Muscle of leg (tissue), 16 donors: ENCODE measurements at places on chromosomes 6 and 20. TPM values are rescaled to one million over a fixed set of nuclear protein-coding genes. Genes with fewer than 3 reads are reported as not detected.
A peak's percentile ranks its signal among the peaks of the same experiment; 100 is the strongest.

The PYGB gene
- 21.9 TPM for total RNA-seq

The PRPF6 gene
- total RNA-seq, result 42.8 TPM

- peak; percentile 85 for DNase-seq
Observed at GRCh38 chr6:29628419-29629281, 4.3 kb downstream of the GABBR1 start.

DNA sequence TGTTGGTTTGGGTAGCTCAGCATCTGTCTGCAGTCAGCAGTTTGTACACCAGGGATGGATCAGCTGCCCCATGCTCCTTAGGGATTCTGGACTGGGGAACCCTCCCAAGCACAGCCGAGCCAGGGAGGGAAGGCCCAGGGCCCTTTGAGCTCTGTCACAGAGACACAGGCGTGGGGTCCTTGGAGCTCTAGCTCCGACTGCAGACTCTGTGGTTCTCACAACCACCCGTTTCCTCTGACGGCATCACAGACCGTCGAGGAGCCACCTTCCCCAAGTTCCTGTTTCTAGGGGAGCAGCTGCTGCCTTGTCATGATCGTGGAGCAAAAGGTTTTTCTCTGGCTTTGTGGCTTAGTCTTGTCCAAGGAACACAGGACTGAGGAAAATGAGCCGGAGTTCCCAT, at the start of gene SLA2:
Gene SLA2 (minus strand): TSS at position 199 of the 400 bp plus-strand sequence. CDS start 4,861 bp downstream, outside the sequence.
- DNase-seq, result peak; percentile 24

The BAK1 gene
- 9.0 TPM for total RNA-seq

The PPDPF gene
- total RNA-seq, result 47.3 TPM

- DNase-seq, result no peak
Observed at GRCh38 chr6:85137865-85138264, 312.0 kb upstream of the NT5E start.

The MAS1 gene
- total RNA-seq, result 0.09 TPM

The MLN gene
- not detected for total RNA-seq

DNA sequence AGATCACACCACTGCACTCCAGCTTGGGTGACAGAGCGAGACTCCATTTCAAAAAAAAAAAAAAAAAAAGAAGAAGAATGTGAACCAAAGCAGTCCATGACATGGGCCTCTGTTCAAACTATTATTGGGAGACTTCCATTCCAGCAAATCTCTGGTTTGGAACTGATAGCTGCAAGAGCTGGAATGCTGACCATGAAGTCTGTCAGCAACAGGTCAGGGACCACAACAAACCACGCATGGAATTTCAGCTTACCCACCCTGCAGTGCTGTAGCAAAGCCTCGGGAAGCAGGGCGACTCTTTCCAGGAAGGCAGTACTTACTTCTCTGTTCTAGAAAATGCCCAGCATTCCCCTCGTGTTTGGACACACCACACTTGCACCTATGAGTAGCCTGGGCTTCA, 34.1 kb upstream of the TBC1D7 start:
- DNase-seq, result no peak

DNA sequence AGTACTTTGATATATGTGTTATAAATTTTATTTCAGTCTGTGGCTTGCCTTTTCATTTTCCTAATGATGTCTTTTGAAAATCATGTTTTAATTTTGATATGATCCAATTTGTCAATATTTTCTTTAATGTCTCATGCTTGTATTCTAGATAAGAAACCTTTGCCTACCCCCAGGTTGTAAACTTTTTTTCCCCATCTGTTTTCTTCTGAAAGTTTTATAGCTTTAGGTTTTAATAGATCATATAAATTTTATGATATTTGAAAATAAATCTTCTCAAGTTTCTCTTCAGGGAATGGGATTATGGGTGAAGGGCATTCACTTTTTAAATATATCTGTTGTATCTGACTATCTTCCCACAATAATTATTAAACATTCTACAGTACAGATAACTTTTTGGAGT, 66.7 kb downstream of the SESN1 start:
- no peak for DNase-seq
